Body of pancreas (tissue), 4 donors: ENCODE measurements at places on chromosomes 16 and 17. TPM values are rescaled to one million over a fixed set of nuclear protein-coding genes. Genes with fewer than 3 reads are reported as not detected.

DNA sequence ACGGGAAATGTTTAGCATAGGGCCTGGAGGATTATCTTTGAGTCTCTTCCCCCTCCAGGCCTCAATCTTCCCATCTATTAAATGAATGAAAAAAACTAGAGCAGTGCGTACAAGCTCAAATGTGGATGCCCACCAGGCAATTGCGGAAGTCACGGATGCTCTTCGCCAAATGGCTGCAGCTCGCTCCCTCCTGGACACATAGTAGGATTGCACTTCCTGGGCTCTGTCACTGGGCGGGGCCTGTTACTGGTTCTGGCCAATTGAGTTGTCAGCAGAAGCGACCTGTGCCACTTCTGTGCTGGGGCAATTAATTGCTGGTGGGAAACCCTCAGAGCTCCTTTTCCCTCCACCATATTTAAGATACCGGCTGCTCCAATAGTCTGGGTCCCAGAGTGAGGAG, 168.2 kb upstream of the IRX6 start:
- H3K4me1 ChIP-seq = no peaks in the 10 kb centered on the region
- H3K27ac ChIP-seq = no peak overlapping the region
- H3K4me3 ChIP-seq = no peak overlapping the region
- H3K36me3 ChIP-seq = no peaks in the 10 kb centered on the region

DNA sequence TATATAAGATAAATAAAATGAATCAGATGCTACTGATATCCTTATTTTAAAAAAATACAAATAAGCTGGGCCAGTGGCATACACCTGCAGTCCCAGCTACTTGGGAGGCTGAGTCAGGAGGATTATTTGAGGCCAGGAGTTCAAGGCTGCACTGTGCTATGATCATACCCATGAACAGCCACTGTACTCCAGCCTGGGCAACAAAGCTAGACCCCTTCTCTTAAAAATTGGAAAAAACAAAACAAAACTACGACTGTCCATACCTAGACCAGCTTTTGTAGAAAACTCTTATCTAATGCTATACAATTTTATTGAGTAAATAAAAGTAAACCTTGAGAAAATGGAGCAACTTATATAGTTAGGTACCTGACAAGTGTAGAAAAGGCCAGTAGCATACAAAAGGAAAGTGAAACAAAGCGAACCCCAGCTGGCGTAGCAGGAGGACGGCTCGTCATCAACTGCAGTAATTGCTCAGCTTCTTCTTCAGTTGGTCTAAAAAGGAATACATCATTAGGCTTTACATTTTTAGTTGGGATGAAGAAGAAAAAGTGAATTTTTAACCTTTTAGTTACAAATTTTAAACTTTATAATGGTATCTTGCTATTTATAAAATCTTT, 23.6 kb downstream of the INTS2 start:
- no peaks in the 10 kb centered on the region for H3K4me1 ChIP-seq
- no peak for DNase-seq
- no peaks in the 10 kb centered on the region for H3K27me3 ChIP-seq
- no peak overlapping the region for H3K4me3 ChIP-seq

GRCh38 chr16:17370223-17370707, 100.5 kb downstream of the XYLT1 start:
- H3K36me3 ChIP-seq = no peaks in the 10 kb centered on the region
- H3K27ac ChIP-seq = peak overlapping the region; percentile 48
- H3K27me3 ChIP-seq = no peaks in the 10 kb centered on the region
- no peak overlapping the region for H3K4me3 ChIP-seq
- H3K4me1 ChIP-seq = peaks cover 26% of the 10 kb centered on the region

CHP2 gene
- not detected for total RNA-seq

KRTAP2-3 gene
- total RNA-seq = not detected

G6PC1 gene
- 2.6 TPM for total RNA-seq

ASIC2 gene
- not detected for total RNA-seq
